ENCODE measurements at places on chromosomes 4 and X.

- no peak for DNase-seq
Observed at GRCh38 chr4:33737726-33738125, 2506.6 kb downstream of the ARAP2 start.

DNA sequence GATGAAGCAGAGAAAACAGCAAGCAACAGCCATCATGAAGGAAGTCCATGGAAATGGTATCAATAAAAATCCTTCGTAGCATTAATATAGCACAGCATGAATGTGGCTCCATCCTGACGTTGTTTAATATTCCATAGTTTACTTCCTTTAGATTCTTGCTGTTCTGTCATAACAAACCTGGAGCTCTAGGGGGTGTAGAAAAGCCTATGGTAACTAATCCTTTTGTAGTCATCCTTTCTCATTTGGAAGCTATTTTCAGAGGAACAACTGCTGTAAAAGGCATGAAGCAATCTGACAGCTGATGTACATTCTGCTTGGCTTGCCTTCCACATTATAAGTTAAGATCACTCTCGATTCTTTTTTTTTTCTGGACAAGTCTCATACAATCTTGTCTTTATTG lies 914 bp downstream of the MYOZ2 start:
- no peak for DNase-seq

DNA sequence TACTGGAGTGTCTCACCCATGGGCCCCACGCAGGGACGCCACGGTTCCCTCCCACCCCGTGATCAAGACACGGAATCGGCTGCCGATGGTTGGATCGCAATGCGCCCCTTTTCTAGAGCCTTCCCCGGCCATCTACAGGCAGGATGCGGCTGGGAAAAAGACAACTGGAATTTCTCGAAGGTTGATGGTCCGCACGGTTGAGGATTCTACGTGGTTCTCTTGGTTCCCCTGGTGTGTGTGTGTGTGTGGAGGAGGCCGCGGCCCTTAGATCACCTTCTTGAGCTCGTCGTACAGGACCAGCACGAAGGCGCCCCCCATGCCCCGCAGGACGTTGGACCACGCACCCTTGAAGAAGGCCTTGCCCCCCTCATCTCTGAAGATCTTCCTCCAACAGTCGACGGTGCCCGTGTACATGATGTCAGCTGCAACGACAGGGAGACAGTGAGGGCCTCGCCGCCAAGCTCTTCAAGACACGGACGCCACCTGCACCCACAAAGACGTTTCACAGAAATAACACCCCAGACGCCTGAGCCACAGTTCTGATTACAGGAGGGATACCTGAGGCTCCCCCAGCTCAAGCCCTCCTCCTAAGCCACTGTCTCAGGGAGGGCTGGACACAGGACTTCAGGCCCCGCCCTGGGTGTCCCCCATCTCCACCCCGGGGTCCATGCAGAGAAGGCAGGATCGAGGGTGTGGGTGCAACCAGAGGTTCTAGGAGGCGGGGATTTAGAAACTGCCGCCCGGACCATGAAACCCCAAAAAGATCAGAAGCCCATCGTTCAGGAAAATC lies 5.4 kb downstream of the SLC25A6 start:
- peak; percentile 25 for DNase-seq

GRCh38 chr4:76756416-76756815 lies 141.5 kb downstream of the SOWAHB start:
- DNase-seq, result no peak

GRCh38 chr4:118417325-118417724 lies 64.5 kb upstream of the PRSS12 start:
- DNase-seq, result no peak

- DNase-seq, result no peak
Observed at GRCh38 chr4:30912098-30912714, 192.0 kb downstream of the PCDH7 start.

DNA sequence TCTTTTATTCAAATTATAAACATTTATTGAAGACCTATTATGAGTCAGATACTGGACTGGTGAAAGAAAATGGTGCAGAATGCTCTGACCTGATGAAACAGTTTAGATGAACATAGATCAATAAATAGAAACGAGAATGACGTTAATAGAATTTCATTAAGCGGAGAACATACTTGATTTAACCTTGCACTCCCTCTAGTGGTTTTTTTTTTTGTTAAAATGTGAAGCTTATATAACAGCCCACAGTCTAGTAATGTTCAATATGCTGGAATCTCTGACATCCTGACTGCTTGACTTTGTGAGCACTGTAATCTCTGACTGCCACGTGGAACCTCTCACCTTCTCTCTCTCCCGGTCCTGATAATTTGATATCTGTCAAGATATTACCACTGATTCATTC lies 32.3 kb downstream of the HDAC8 start:
- no peak for DNase-seq

- DNase-seq, result no peak
Observed at GRCh38 chrX:47844117-47844516, 7.4 kb downstream of the ZNF81 start.

- DNase-seq, result no peak
Observed at GRCh38 chr4:89119836-89120235, 8.5 kb downstream of the TIGD2 start.

DNA sequence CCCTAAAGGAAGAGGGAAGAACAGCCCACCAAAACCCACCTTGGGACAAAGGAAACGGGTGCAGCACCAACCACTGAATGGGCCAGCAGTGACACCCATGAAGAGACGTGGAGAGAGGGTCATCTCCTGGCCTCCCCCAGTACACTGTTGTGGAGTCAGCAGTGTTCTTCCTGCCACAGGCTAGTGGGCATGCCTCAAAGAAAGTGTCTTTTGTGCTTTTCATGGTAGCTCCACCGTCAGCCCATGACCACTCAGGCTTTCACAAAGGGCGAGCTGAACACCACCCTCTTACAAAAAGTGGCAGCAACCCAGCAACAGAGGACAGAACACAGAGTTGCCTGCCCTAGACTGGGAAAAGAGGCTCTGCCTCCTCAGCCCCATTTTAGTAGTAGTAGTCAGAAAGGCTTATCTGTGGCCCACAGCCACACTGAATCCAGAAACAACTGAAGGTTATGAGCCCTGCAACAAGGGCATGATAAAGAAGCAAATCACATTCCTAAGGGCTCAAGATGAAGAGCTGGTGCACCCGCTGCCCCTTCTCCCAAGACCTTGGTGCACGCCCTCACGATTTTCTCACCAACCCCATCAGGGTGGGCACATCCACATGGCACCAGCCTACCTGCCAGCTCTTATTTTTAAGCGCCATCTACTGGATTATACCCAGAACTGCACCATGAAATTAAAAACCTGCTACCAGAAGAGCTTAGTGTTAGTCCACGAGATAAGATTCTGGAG lies 53.1 kb downstream of the RAB28 start:
- no peak for DNase-seq

DNA sequence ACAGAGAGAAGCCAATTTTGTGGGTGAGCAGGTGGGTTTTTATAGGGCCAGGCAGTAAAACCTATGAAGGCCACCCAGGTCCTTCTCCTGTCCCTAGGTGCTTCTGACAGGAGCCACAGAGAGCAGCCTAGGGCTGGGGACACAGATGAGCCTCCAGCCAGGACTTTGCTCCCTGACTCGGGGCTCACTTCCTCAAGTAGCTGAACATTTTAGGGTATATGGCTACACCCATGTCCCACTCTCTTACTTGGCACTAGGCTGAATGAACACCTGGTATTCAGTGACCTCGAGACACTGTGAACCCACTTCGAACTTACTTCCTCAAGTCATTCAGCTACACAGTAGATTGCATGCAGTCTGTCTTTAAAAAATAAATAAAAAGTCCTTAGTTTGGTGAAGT lies 217.3 kb downstream of the MID1IP1 start:
- DNase-seq, result no peak
